ENCODE measurements at places on chromosomes 3 and 15. TPM values are rescaled to one million over a fixed set of nuclear protein-coding genes. Genes with fewer than 3 reads are reported as not detected.

- DNase-seq = no peak
Measured at GRCh38 chr3:112411425-112411824, 78.5 kb downstream of the CD200 start.

- no peak for DNase-seq
Measured at GRCh38 chr15:70398694-70399093, 301.0 kb upstream of the TLE3 start.

DNA sequence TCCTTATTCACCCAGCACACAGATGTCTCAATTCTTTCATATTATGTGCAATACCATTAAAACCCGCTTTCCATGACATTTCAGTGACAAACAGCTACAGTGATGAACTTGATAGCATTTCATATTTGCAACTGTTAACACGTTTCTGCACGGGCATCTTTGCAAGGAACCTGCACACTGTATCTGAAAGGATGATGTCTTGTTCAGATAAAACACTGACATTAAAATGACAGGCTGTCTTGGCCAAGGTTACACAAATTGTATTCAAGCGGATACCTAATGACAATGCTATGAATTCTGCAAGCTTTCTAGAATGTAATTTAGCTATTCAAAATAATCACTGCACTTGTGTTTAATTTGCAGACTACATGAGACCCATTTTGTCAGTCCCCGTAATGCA is 529.2 kb downstream of the FOXP1 start:
- no peak for DNase-seq

- DNase-seq = no peak
Measured at GRCh38 chr3:42527368-42527917, 25.0 kb downstream of the VIPR1 start.

GRCh38 chr15:65421360-65422215 is 1.2 kb downstream of the IGDCC4 start:
- peak; percentile 91 for DNase-seq

DNA sequence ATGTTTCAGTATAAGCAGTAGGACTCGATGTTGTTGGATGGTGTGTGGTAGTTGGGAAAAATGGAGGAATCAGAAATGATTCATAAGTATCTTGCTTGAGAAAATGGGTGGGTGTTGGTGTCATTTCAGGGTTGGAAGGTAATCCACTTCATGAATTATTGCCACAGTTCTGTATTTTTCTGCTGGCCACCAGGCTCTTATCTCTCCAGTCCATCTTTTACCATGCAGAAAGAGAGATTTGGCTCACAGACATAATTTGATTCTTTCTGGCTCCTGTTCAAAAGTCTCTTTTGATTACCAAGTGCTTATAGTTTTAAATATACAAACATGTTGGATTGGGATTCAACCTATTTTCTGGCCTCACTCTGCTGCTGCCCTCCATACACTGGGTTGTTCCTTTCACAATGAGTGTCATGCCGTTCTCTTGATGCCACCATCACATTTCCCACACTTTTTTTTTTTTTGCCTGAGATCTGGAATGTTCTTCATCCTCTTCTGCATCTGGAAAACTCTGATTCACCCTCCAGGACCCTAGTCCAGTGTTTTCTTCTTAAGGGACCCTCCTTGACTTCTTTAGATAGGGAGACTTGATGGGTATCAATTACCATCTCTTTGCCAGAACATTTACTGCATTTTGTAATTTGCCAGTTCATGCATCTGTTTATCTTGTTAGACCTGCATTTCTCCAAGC is 69.4 kb upstream of the GAP43 start:
- DNase-seq = no peak

GRCh38 chr15:56168394-56168793 is 75.3 kb downstream of the RFX7 start:
- no peak for DNase-seq

DNA sequence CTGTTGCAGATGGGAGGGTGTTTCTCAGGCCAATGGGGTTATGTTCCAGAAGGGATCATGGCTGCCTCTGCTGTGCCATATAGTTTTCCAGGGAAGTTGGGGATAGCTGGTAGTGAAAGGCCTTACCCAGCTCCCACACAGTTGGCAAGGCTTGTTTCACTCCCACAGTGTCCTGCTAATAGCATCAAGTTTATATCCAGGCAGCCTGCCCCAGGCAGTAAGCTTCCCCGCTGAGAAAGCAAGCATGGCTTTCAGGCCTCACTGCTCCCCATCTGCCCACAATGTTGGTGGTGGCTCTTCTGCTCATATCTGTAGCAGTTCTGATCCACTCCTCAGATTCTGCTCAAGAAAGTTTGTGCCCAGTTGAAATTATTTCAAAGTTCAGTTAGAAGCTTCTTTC is 50.9 kb upstream of the DCBLD2 start:
- no peak for DNase-seq

- no peak for DNase-seq
Measured at GRCh38 chr15:66713843-66714508, 11.9 kb downstream of the SMAD6 start.

- no peak for DNase-seq
Measured at GRCh38 chr15:35142578-35142977, 57.5 kb upstream of the NANOGP8 start.

DNA sequence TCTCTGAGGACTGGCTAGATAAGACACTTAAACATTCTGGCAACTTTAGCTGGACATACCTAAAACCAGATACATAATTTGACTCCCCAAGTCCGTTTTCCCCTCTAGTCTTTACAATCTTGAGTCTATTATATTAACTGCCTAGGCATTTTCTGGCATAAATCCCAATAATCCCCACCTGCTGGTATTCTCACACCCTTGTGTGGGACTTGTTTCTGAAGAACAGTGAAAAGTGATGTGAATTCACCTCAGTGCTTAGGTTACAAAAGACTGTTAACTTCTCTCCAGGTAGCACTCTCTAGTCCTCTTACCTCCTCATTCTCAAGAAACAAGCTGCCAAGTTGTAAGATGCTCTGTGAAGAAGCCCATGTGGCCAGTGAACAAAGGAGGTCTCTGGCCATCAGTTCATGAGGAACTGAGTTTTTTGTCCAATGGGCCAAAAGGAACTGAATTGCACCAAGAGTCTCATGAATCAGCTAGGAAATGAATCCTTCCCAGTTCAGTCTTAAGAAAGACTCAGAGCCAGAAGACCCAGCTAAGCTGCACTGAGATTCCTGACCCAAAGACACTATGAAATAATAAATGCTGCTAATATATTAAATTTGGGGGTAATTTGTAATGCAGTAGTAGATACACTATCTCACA is 4.1 kb downstream of the OSBPL11 start:
- DNase-seq = no peak

DNA sequence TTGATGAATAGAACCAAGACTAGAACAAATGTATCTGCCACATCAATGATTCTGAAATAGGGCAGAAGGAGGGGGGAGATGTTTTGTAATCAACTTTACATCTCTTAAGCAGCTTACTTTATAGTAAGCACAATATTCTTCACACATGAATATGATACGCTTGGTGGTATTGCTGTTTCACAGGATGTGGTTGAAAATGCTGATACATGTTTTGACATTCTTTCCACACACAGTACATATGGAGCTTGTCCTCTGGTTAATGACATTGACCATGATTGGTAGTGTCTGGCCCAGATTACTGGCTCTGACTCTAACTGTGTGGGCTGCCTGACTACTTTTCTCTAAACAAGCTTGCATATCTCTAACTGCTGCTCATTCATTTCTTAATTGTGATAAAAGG is 168.9 kb downstream of the KLHL25 start:
- DNase-seq = no peak

GRCh38 chr15:98451236-98451635 is 197.1 kb upstream of the IGF1R start:
- DNase-seq = no peak

DNA sequence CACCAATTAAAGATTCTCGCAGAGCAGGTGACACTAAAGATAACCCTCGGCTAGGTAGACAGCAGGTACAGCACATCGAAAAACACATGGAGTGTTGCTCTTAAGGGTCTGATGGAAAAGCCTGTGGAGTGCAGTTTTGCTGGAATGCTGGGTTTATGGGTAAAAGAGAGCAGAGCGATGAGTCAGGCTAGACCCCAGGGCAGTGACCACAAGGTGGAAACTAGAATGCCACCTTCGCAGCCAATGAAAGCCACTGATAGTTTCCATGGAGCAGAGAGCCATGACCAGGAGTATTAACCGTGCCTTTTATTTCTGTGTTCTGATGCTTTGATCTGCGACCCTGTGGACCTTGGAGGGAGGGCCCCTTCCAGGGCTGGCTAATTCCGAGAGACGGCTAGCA is 149.8 kb downstream of the GABRB3 start:
- no peak for DNase-seq

GRCh38 chr3:11362600-11362999 is 90.4 kb downstream of the ATG7 start:
- no peak for DNase-seq

GRCh38 chr3:193775421-193776077 is 182.5 kb downstream of the OPA1 start:
- no peak for DNase-seq

DNA sequence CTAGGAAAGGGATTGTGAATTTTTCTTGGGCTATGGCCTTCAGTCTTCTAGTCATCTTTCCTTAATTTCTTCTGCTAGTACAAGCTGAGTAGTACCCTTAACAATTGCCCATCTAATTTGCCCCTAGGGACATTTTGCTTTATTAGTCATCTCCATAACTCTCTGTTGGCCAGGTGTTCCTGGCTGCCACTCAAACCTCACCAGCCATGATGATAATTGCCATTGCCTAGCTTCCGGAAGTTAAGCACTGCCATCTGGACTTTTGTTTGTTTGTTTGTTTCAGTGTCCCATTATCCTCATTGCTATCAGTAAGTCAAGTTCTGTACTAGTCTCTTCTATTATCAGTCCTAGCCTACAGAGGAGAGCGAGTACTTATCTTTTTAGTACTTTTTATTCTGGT is 36.6 kb upstream of the UBL7 start:
- DNase-seq = no peak

GRCh38 chr3:46102780-46103130 is 75.5 kb upstream of the XCR1 start:
- no peak for DNase-seq

- DNase-seq = no peak
Measured at GRCh38 chr15:99628374-99629001, 62.7 kb downstream of the MEF2A start.

DNA sequence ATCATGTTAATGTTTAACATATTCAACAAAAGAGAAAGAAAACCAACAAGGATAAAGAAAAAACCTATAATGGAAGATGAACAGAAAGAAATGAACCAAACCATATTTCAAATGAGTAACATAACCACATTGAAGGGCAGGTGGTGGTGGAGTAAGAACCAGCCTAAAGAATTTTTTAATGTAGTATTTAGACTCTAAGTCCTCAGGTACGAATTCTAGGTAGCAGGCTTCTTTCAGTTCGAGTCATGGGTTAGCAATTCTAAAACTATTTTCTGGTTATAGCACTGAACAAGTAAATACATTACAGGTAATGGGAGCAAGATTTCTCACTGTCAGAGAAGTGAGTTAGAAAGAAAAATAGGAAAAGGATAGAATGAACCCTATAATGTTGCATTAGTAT is 24.4 kb downstream of the DCBLD2 start:
- DNase-seq = no peak

DNA sequence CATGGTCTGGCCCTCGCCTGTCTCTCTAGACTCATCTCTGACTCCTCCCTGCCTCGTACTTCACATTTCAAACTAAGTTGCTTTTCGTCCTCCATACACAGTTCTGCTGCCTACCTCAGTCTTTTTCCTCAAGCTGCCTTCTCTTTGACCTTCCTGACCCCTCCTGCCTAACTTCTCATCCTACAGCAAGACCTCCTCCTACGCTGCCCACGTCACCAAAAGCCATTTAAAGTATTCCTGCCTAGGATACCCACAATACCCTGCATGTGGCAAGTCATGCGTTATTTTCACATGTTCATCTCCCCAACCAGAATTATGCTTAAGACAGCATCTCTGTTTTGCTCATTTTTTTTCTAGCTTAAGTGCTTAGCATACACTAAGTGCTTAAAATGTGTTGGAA is 56.7 kb downstream of the LHFPL4 start:
- no peak for DNase-seq

DNA sequence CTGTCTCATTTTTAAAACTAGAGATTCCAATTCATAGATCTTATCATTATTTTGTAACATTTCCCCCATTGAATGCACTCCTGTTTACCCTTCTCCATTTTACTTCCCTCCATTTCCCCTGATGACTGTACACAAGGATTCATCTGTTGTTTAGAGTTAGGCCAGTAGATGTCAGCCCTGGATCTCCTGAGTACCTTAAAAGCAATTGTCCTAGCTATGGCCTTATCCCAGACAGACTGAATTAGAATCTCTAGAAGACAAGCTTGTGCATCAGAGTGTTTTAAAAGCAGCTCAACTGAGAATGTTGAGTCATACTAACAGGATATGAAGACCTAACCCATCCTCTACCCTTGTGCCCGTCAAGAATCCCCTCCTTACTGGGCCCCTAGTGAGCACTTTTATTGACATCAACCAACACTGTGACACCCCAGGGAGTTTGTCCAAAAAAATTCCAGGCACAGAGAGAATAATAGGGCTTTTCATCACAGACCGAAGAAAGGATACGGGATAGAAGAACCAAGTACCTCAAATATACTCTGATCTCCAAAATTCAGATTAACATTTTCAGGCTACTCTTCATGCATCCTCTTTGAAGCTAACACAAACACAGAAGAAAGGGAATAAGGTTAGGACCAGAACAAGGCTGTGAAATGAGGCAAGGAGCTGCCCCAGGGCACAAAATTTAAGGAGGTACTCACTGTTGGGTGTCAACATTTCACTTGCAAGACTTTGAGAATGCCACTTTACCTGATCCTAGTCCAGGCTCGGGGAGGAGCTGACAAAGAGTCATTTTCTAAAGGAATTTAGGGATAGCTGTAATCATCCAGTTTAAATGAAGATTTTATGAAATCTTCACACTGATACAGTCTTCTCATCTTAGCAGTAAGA is 17.1 kb downstream of the ZBED2 start:
- peak; percentile 0 for DNase-seq

DNA sequence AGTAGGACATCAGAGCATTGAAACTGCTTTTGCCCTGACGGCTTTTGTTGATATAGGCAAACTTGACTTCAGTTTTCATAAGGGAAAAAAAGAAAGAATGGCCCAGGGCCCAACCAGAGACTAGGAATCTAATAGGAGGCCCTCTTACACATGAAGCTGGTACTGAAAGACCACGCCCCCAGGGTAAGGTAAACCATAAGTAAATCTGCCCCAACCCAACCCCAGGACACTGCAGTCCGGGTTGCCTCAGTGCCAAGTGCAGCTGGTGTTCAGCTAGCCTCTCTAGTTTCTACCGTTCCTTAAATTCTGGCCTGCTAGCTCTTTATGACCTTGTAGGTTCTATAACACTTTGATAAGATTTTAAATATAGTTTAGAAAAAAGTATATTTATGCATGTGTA is 136.7 kb downstream of the AQP9 start:
- no peak for DNase-seq

The ABHD5 gene
- 9.5 TPM for polyA plus RNA-seq

The MYZAP gene
- polyA plus RNA-seq = 2.7 TPM

The IFRD2 gene
- 54.2 TPM for polyA plus RNA-seq

The QTRT2 gene
- polyA plus RNA-seq = 14.9 TPM

The CISH gene
- 16.5 TPM for polyA plus RNA-seq

The LOXL1 gene
- 35.3 TPM for polyA plus RNA-seq

The SLC24A5 gene
- polyA plus RNA-seq = 0.14 TPM

The STX19 gene
- not detected for polyA plus RNA-seq

The PEX5L gene
- 0.35 TPM for polyA plus RNA-seq

The SI gene
- polyA plus RNA-seq = not detected

The GOLGA8G gene
- not detected for polyA plus RNA-seq

The HRH1 gene
- polyA plus RNA-seq = 3.4 TPM

The NOX5 gene
- polyA plus RNA-seq = 0.30 TPM

Data from hindlimb muscle (tissue), 1 donor.